ENCODE measurements at places on chromosomes 7 and 10.

GRCh38 chr10:50396491-50397311 lies 145.4 kb upstream of the ASAH2 start:
- no peak for DNase-seq

- no peak for DNase-seq
These were observed 25.6 kb downstream of the SH2B2 start for GRCh38 chr7:102312317-102312716.

DNA sequence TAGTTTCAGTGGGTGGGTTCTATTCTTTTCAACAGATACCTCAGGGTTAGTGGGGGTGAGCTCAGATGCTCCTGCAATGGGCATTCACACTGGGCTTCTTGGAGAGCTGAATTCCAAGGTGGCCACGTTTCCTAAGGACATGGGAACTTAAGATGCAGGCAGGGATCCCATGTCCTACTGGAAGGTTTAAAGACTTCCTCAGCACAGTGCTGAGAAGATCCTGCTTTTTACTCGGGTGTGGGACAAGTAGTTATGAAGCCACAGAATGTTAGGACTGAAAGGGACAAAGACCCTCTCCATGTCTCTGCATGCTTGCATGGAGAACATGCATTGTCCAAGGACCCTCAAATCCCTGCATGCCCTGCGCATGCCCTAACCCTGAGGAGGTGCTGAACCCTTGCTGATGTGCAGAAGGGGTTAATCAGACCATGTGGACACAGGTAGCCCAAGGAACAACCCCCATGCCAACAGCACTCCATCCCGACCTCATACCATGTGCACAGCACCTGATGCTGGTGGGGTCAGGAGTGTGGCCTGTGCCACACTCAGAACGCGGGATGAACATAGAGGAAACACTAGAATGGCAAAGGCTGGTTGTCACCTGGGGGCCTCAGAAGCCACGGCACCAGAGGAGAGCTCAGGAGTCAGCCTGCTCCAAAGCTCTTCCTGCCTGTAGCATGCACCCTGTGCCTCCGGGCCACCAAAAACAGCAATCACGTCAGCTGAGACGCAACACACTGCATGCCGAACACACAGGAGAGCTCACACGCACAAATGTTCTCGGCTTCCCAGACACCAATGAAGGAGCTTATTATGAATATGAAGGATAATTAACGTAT lies 15.2 kb downstream of the IL2RA start:
- no peak for DNase-seq

- no peak for DNase-seq
These were observed 35.4 kb upstream of the KNDC1 start for GRCh38 chr10:133124357-133125211.

DNA sequence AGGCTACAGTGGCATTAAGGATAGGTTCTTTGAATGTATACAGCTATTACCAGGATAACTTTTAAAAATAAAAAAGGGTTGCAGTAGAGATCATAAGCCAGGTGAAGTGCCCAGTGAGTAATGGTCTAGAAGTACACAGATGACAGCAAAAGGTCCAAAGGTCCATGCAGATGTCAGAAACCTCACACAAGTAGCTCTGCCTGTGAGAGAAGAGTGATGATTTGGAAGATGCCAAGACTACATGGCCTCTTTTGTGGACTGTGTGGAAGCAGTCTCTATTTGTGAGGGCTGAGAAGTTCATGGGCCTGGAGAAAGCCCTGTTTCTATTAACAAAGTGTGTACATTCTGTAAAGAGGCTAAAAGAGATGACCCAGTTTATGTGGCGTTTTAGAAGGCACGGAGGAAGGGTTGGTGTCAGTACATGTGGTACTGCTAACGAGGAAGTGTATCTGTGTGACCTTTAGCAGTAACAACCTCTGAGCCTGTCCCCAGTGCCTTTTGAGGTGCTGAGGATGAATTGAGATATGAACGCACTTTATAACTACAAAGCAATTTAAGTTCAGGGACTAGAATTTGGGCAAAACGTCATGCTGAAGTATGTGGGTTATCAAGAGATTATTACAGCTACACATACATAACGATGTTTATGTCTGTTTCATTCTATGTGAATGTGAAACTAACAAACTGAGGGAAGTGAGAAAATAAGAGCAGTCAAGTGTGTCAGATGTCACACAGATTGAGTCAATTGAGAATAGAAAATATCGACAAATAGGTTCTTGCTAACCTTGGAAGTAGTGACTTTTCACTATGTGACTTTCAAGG lies 7.6 kb downstream of the CYCS start:
- no peak for DNase-seq

DNA sequence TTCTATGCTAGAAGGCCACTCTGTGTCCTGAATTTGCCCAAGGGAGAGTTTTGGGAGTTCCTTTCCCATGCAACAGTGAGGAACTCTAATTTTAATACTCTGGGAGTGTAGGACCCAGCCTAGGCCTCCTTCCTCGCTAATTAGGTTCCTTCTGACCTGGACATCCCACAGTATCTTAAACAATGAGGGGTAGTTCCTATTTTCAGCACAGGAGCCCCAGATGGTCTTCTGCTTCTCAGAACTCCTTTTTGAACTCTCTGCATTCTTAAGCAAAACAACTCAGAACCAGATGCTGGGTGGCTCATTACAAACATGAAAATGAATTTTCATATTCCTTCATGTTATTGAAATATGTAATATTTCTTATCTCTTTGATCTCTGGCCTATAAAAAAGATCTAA lies 116.9 kb downstream of the LRMDA start:
- no peak for DNase-seq

DNA sequence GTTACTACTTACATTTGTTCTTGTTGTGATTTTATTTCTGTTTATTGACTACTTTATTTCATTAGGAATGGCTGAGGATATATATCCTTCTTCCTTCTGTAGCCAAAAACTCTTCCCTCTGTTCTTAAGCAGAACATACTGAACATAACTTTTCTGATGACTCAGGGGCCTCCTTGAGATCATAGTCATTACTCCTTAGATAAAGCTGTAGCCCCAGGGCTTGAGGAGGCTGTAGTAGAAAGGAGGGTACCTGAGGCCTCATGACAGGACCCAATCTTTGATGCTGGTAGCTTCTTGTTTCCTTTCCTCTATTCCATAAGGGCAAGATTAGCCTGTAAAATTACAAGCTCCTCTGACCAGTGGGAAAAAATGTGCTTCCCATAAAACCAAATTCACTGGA lies 41.2 kb upstream of the FGFR2 start:
- no peak for DNase-seq

- DNase-seq: no peak
These were observed 598.6 kb downstream of the PARD3 start for GRCh38 chr10:34216348-34216945.

GRCh38 chr10:101238732-101239105 lies 9.5 kb upstream of the LBX1 start:
- DNase-seq: no peak

DNA sequence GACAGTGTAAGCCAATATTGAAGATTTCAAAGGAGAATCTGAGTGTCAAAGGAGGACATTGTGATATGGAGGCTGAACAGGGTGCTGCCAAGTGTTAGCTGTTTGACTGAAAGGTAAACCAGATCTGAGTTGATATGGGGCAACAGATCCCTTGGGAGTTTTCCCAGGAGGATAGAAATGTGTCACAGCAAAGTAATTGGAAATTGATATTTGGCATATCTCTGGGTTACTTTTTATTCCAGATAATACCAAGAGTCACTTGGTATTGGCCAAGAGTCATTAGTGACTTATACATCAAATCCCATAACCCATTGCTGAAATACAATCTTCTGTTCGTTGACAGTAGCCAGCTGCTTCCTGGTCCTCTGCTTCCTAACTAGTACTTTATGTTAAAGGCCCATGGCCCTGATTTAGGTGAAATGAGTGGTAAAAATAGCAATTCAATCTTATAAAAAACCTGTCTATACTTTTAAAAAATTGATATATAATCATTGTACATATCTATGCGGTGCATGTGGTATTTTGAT lies 922.9 kb downstream of the LRMDA start:
- DNase-seq: no peak

DNA sequence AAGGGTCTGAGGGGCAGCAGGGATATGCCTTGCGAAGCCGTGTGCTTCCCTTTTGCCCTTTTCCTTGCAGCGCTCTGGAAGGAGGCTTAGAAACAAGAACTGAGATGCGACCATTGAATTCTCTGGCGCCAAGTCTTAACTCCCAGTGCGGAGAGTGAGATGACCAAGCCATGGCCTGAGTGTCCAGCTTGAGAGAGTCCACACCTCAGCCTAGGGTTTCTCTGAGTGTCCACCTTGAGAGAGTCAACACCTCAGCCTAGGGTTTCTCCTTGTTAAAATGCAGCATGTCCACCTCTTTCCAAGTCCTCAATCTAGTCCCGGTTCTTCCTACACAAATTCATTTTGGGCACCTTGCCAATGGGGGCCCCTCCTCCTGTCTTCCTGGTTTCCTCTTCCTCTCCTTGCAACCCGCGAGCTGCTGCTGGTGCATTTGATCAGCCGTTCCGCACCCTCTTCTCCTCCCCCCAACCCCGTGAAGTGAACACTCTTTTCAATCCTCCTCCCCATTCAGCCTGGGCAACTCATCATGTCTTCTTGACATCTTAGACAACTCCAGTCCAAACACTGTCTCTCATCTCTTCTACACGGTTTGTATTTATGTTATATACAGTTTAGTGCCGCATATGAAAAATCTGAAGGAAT lies 178.2 kb upstream of the PITRM1 start:
- no peak for DNase-seq

DNA sequence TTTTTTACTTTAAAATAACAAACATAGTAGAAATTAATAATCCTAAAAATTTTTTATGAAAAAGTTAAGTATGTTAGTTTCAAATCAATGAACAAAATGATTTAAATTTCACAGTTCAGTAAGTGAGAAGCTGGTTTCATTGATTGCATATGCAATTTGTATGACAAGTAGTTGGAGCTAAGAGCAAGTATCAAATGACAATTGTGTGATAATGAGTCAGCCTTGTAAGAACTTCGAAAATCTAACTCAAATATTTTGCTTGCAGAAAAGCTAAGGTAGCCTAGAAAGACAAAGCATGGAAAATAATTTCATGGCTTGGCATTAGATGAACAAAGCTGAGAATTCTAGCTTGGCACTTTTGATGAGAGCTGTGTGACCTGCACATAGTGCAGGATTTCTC lies 111.5 kb downstream of the HDAC9 start:
- DNase-seq: no peak

DNA sequence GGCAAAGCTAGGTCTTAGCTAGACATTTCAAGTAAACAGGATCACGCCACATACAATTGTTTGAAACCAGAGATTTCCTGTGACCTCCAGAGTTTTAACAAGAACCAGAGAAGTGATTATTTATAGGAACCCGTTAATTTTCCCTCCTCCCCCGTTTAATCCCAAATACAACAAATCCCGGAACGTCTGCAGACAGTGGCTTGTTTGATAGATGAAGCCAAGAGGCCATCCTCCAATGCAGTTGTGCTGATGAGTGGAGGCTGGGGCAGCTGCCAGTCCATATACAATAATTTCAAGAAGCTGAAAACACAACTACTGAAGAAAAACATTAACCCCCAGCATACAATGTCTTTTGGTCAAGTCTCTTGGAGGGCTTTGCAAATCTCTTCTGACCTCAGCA lies 971.6 kb upstream of the ZNF722 start:
- no peak for DNase-seq

DNA sequence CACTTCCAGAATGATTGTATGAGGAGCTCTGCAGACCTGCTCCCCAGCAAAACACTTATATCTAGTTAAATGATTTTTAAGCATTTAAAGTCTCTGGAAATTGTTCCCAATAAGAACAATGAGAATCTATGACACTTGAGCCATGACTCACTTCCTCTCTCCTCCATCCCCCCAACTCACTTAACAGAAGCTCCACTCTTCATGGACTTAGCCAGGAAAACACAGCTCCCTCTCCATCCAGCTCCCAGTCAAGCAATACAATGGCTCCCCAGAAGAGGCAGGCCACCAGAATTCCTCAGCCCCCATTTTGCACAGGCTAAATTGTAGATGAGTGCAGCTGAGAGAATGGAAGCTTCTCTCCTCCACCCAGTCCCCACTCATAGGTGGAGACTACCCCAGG lies 27.0 kb downstream of the AOC1 start:
- DNase-seq: no peak

GRCh38 chr10:15453926-15454325 lies 82.8 kb upstream of the FAM171A1 start:
- no peak for DNase-seq

DNA sequence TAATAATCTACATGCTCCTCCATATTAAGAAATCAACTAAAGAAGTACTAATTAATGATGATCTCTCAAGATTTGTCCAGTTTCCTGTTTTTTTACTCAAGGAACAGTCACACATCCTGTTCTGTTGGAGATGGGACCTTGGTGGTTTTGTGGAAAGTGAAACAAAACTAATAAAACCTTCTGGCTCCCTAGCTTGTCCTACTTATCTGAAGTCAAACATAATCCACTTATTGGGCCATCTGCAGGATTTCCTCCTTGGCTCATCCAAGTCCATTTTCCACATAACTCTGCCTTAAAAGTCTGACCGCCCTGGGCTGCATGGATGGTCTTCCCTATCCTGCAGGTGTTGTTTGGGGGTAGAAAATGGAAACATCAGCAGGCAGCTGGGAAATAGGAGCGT lies 39.4 kb upstream of the TARP start:
- no peak for DNase-seq

DNA sequence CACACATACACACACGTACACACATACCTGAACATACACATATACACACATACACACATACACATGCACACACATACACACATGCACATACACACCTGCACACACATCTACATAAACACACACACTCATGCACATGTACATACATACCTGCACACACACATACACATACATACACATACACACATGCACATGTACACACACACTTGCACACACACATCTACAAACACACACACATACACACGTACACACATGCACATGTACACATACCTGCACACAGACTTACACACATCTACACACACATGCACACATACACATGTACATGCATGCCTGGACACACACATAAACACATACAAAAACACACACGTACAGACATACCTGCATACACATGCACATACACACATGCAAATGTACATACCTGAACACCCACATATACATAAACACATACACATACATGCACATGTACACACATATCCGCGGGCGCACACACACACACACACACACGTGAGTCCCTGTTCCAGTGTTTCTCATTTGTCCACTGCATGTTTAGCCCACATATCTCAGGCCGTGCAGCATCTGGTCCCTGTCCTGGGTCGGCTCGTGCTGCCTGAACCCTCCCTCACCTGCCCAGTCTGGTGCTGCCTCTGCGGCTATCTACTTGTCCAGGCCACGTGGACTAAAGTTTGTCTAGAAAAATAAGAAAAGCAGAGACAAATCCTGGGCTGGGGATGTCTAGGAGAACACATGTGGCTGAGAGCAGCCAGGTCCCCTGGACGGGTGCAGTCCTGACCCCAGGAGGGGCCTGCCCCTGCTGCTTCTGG lies 238.7 kb downstream of the TCERG1L start:
- no peak for DNase-seq

- DNase-seq: no peak
These were observed 251.0 kb upstream of the ZMIZ1 start for GRCh38 chr10:78817804-78818203.

DNA sequence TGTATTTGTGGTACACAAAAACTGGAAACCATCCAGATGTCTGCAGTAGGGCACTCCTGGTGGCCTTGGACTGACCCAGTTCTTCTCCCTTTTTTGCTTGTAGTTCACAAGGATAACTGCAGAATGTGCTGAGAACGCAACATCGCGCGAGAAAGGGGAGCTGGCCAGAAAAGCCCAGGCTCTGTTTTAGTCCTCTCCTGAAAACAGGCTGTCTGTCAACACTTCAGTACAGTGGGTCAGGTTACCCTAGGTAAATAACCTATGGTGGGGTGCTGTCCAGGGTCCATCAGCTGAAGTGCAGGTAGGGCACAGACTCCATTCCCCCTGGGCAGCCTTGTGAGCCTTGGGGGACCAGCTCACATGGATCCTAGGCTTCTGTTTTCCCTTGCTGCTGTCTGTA lies 495.8 kb downstream of the MDFIC start:
- no peak for DNase-seq

All from stimulated activated CD8-positive, alpha-beta memory T cell treated with anti-CD3 and anti-CD28 coated beads, Interleukin-15, amount 100 ng/mL, for 24 hours (primary cell).